ENCODE measurements at places on chromosomes 4 and X.

- no peak for DNase-seq
Measured at GRCh38 chr4:31474221-31474620, 754.1 kb downstream of the PCDH7 start.

DNA sequence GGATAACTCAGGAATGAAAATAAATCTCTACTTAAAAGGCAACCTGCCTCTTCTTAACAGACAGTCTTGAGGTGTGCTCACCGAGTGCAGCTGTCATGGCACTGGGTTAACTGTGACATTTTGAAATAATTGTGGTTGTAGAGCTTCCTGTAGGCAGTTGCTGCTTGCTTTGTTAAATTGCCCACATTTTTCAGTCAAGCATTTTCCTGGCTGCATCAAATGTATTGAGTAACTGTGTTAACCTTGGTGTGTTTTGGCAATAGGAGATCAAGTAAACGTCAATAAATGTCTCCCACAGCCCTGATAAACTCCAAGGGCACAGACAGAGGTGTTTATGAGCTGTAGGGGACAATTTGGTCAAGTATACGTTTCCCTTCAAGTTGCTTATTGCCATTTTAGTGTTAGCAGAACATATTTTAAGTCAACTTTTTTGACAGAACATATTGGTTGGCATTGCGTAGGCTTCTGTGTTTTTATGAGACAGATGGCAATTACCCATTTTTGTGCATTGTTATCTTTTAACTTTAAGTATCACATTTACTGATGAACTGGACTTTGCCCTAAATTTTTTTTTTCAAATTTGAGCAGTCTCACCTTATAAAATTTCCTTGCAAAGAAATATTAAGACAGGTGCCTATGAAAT, 527.4 kb downstream of the C4orf33 start:
- DNase-seq: no peak

GRCh38 chr4:136680271-136680670, 852.0 kb downstream of the PCDH18 start:
- DNase-seq: no peak

GRCh38 chr4:24212642-24213041, 322.8 kb upstream of the PPARGC1A start:
- DNase-seq: no peak

- no peak for DNase-seq
Measured at GRCh38 chr4:181659202-181659601, 584.0 kb upstream of the TENM3 start.

DNA sequence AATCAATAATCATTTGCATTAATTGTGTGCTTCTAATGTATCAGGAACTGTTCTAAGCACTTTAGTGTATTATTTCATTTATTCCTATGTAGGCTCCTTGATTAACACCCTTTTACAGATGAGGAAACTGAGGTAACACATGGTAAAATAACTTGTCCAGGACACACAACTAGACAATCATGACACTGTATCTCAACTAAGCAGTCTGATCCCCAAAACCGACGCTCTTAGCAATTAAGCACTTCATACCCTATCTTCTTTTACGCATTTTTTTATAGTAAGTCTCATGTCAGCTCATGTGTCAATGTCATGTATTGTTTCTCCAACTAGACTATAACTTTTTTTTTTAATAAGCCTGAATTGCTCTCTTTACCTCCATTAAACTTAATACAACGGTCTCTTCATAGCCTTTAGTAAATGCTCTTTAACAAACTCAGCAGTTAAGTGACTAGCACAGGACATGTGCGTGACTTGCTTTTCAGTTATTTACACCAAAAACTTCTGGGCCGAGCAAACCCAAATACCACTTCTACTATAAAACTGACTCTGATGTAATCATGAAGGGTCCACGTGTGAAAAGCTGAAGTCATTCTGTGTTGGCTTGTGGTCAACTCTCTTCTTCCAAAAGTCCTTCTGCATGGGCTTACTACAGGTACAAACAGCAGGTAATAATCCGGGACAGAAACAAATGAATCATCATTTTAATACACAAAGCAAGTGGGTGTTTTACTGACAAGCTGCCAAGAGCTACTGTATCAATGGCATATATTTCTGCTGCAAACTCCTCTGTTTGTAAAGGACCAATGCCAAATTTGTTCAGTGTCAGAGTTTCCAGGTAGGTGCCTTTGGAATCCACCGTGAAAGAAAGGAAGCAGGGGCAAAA, 7.9 kb upstream of the AMBN start:
- peak; percentile 76 for DNase-seq

- DNase-seq: no peak
Measured at GRCh38 chr4:145195167-145195952, 15.0 kb upstream of the OTUD4 start.

GRCh38 chr4:52588097-52588496, 71.0 kb downstream of the USP46 start:
- DNase-seq: no peak

- no peak for DNase-seq
Measured at GRCh38 chr4:3241898-3242524, 6.9 kb upstream of the MSANTD1 start.

DNA sequence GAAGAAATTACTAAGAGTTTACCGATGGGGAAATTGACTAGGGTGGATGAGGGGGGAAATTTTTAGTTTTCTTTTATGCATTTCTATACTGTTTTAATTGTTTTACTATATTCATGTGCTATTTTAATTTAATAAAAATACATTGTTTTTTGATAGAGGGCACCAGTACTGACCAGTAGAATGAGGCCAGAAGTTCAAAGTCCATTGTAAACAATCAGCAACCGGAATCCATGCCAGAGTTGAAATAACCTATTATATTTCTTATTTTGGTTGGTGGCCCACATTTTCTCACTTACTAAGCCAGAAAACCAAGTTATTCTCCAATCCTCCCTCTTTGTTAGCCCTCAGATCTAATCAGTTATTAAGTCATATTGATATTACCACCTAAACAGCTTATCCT, 595.9 kb downstream of the SMARCA1 start:
- DNase-seq: no peak

GRCh38 chr4:10832806-10833628, 148.4 kb upstream of the CLNK start:
- DNase-seq: no peak

DNA sequence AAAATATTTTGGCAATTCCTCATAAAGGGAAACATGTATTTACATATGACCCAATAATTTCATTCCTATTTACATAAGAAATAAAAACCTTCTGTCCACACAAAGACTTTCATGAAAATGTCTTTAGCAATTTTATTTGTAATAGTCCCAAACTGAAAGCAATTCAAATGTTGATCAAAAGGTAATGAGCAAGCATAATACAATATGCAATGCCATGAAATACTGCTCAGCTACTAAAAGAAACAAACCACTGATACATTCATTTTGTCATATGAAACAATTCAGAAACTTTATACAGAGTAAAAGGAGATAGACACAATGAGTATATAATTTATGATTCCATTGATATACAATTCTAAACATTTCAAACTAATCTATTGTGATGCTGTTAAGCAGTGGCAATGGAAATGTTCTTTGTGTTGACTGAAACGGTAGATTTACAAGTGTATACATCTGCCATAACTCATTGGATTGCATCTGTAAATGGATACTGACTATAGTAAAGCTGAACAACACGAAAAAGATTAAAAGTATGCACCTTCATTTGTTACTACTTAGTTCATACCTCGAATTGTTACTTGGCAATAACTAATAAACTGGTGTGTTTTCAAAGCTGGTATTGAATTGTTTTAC, 335.6 kb downstream of the GASK1B start:
- DNase-seq: no peak

GRCh38 chr4:77859256-77859655, 3.4 kb upstream of the MRPL1 start:
- no peak for DNase-seq

- no peak for DNase-seq
Measured at GRCh38 chr4:79638735-79639134, 230.7 kb upstream of the GK2 start.

GRCh38 chr4:15237648-15238230, 190.1 kb upstream of the C1QTNF7 start:
- no peak for DNase-seq

DNA sequence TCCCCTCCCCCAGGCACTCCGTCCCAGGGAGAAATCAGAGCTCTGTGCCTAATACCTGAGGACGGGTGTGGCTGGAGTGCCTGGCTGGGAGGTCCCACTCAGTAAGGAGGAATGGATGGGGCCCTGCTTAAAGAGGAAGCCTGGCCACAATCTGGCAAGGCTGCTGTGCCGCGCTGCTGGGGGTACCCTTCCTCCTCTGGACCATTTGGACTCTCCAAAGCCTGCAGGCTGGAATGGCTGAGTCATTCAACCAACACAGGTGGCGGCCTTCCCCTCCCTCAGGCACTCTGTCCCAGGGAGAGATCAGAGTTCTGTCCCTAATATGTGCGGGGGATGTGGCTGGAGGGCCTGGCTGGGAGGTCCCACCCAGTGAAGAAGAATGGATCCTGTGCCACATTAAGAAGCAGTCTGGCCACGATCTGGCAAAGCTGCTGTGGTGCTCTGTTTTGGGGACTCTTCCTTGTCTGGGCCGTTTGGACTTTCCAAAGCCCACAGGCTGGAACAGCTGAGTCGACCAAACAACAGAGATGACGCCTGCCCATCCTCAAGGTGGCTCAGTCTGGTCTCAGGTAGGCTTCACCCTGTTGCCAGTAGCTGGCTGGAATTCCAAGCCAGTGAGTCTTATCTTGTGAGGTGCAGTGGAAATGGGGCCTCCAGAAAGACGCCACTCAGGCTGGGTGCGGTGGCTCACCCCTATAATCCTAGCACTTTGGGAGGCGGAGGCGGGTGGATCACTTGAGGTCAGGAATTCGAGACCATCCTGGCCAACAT, 127.3 kb upstream of the HUWE1 start:
- DNase-seq: no peak

DNA sequence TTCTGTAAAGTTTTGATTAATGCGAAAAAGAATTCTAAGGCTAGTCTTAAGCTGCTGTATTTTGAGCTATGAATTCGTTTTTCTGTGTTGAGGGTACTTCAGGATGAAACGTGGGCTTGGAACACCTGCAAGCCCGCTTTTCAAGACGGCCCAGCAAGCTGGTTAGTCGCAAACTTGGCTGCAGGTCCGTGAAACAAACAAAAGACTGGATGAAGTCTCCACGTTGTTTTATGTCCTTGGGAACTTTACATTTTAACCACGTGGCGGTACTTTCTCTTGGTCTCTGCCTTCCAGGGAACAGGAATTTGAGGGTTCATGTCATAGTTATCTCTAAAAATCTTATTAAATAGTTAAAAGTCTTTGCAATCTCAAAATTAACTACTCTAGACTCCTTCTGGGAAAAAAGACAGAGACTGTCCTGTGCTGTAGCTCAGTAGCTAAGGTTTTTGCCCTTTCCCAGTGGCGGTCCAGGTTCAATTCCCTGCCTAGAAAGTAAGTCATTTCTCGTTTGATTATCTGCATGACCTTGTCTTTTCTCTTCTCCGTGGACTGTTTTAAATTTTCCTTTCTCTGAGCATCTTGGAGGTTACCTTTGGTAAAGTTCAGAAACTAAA, 21.0 kb downstream of the TENM3 start:
- no peak for DNase-seq

DNA sequence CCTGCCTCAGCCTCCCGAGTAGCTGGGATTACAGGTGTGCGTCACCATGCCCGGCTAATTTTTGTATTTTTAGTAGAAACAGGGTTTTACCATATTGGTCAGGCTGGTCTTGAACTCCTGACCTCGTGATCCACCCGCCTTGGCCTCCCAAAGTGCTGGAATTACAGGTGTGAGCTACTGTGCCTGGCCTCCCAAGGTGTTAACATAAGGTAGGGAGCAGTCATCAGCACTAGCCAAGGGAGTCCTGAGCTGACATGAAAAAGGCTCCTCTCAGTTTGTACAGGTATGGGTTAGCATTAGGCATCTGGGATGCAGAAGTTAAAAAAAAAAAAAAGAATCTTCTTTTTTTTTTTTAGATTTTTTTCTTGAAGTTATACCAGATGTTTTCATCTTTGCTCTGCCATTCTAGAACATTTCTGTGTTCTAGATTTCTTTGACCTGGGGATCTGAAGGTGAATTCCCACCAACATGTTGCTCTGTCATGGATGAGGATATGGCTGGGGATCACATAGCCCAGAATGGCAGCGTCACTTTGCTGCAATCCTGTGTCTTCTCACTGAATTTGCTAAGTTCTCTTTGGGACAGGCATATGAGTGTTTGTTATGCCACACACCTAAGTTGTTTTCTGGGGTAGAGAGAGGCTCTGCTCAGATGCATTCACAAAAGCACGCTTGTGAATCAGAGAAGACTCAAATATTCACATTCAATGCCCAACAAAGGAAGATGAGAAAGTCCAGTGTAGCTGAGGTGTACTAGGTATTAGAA, 24.4 kb upstream of the PLA2G12A start:
- no peak for DNase-seq

DNA sequence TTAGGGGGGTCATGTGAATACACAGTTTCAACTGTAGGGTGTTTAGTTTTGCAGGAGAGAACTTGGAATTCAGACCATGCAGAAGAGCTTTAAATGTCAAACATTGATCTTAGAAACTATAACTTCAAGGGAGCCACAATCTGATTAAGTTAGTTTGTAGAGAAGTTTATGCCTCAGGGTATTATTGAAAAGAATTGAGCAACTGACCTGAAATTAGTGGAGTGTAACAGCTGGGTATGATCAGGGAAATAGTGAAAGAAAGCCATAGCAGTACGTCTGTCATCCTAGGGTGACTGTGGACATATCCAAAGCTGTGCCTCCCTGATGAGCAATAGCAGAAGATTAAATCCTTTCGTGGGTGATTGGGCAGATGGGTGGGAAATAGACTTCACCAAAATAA, 63.8 kb downstream of the FAM47B start:
- DNase-seq: no peak

- DNase-seq: no peak
Measured at GRCh38 chr4:2385516-2385915, 32.9 kb downstream of the ZFYVE28 start.

DNA sequence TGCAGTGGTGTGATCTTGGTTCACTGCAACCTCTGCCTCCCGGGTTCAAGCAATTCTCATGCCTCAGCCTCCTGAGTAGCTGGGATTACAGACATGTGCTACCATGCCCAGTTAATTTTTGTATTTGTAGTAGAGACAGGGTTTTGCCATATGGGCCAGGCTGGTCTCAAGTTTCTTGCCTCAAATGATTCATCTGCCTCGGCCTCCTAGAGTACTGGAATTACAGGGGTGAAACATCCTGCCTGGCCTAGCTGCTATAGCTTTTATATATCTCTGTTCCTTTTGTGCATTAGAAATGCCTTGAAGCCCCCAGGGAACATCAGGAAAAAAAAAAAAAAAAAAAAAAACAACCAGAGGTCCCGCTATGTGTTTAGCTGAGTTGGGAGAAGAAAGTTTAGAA, 34.8 kb downstream of the UBE2K start:
- no peak for DNase-seq

GRCh38 chrX:153400146-153401132, 711 bp downstream of the PNMA6E start:
- no peak for DNase-seq

- no peak for DNase-seq
Measured at GRCh38 chr4:47557255-47557654, 72.2 kb downstream of the ATP10D start.
